ENCODE measurements at places on chromosomes 7 and 10.

DNA sequence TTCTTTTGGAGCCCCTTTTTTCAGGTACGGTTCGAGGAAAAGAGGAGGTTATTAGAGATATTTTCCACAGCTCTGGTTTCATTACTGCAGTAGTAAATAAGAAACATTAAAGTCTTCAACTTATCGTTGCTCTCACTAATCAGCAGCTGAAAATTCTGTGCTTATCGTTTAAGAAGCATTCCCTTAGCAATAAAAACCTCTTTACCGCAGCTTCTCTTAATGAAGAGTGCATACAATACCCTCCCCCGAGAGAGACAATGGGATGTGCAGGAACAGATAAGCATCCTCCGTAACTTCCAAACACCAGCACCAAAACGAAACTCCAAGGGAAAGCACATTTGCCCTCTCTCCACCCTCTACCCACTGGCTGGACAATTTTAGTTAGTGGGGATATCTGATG is 384.5 kb downstream of the NEBL start:
- DNase-seq: no peak

- no peak for DNase-seq
Observed at GRCh38 chr7:67364441-67365017, 367.9 kb downstream of the TYW1 start.

DNA sequence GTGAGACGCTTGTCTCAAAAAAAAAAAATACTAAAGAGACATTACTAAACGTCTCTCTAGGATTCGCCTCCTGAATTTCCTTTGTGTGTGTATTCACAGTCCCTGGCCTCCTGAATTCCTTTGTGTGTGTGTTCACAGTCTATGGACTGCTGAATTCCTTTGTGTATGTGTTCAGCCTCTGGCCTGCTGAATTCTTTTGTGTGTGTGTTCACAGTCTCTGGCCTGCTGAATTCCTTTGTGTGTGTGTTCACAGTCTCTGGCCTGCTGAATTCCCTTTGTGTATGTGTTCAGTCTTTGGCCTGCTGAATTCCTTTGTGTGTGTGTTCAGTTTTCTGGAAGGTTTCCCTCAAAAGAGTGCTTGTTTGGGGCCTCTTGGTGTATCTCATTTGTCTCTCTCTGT is 8.2 kb downstream of the BMS1 start:
- DNase-seq: no peak

- no peak for DNase-seq
Observed at GRCh38 chr7:75771224-75771623, 787 bp downstream of the CCL26 start.

GRCh38 chr7:44618753-44619152 is 12.3 kb downstream of the OGDH start:
- no peak for DNase-seq

- DNase-seq: no peak
Observed at GRCh38 chr10:84298057-84298456, 30.3 kb upstream of the CCSER2 start.

GRCh38 chr7:135390829-135391228 is 119.1 kb downstream of the CNOT4 start:
- DNase-seq: no peak

GRCh38 chr10:22607261-22607660 is 107.1 kb downstream of the PIP4K2A start:
- no peak for DNase-seq

GRCh38 chr10:95758351-95759025 is 2.5 kb downstream of the ENTPD1 start:
- no peak for DNase-seq

DNA sequence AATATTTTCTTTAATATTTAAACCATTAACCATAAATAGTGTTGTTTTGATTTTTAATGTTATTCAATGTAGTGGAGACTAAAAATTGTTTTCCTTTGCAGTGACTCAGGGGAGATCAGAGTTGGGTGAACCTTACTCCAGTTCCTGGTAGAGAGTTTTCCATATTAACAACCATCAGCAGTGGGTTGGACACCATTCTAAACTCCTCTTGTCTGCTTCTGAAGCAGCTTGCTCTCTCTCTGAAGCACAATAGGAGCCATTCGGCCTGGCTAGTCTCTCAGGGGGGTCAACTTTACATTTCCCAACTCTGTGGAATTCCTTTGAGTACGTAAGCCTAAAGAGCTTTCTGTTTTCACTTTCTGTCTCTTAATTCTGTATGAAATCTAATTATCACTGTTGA is 9.4 kb upstream of the NRG3 start:
- DNase-seq: no peak

- DNase-seq: no peak
Observed at GRCh38 chr10:124090601-124091209, 2.7 kb downstream of the CHST15 start.

GRCh38 chr7:15158141-15158810 is 255.7 kb upstream of the DGKB start:
- DNase-seq: no peak

DNA sequence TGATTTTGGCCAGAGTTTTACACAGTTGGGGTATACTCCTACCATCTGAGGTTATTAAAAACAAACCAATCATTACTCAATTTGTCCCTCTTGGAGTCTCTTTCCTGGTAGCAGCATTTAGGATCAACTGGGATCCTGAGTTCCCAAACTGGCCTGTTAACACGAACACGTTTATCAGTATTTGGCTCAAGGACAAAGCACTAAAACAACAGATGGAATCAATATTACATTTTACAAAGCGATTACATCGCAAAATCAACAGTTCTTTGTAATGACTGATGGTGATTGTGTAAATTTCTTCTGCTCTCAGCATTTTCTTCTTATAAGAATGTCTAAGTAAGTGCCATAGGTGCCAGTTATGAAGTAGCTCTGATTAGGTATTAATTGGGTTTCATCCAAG is 582.9 kb upstream of the ANKRD30A start:
- DNase-seq: no peak

DNA sequence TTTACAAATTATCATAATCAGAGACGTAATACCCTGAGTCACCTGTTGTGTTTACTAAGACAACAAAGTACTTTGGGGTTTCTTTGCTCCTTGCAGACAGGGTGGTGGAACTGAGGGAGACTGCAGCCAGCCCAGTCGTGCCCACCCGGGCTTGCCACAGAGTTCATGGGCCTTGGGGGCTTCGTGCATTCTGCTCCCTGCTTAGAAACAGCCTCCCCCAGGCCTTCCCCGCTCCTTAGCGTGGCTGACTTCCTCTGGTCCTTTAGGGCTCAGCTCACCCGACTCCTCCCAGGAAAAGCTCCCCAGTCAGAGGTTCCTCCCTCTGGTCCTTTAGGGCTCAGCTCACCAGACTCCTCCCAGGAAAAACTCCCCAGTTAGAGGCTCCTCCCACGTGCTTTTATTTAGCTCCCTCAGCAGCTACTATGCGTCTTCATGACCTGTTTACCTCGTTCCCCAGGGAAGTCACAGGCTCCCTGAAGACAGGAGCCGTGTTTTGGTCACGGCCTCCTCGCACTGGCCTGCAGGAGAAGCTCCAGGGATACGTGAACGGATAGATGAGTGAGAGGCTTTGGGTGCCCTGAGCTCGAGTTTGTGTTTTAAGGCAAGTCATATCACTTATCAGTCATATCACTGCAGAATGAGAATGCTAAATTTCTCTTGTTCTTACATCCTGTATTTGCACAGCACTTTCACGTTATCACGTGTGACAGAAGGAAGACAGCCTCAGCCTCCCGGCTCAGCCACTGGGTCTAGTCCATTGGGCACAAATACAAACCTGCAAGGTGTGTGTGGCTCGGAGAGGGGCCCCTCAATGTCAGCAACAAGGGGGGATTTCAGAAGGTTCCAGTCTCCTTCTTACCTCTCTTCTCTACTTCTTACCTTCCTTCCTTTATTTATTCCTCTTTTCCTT is 52.7 kb upstream of the VIPR2 start:
- no peak for DNase-seq

- DNase-seq: no peak
Observed at GRCh38 chr10:33579996-33580395, 245.5 kb upstream of the NRP1 start.

DNA sequence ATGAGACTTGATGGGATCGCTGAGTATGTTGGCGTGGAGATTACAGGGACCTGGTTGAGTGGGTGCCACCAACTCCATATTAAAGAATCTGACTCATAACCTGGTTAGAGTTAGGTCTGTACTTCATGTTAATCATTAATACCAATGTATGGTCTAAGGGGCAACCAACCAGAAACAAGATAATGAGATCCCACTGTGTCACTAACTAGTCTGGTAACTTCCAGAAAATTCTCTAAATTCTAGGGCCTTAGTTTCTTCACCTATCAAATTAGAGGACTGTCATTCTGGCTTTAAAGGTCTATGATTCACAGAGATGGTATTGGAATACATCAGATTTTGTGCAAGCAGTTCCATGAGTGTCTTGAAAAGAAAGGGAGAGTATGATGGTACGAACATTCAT is 102.2 kb downstream of the SNX10 start:
- DNase-seq: no peak

DNA sequence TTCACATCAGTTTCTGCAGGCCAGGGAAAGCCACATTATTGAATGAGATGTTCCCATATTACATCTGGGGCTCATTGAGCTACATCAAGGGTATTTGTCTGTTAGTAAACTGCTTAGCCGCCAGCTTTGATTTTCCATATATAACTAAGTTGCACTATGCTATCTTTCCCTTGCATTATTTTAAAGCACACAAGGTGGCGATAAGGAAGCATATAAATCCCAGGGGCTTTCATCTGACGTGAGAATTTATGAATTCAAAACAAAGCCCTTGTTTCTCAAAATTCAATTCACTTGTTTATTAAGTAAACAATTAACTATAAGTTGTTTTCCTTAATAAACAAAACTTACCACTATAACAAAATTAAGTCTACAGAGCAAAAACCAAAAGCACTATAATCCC is 334.1 kb upstream of the TPK1 start:
- DNase-seq: no peak

DNA sequence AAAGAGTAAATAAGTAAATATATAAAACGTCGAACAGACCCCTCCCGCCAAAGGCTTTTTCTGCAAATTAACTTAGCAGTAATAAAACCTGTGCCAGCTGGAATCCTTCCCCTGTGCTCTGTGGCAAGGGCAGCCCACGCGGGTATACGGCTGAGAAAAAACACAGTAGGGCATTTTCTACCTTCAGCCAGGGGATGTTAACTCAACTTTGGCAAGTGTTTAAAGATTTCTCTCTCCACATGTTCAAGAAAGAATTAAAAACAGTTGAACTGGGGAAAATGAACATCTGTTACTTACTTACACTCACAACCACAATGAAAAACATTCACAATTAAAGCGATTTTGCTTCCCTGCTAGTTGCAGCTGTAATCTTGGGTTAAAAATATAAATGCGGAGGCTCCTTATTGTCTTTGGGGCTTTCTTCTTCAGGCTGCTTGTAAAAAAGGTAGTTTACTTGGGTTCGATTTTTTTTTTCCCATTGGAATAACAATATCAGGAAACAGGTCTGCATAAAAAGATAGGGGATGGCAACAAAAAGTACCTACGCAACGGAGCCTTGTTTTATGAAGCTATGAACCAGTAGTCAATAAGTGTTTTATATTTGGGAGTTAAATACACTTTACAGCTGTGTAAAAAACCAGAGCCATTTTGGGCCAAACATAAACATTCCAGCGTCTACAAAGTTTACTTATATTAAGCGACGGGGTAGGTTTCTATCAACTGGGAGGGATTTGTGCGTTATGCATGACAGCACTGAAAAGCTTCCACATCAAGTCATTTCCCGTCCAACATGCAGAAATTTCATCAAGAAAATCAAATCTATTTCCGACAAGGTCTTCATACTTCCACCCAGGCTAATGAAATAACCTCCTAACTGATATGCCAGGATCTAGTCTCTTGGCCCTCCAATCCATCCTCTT is 132.7 kb downstream of the TAX1BP1 start:
- DNase-seq: no peak

- peak; percentile 34 for DNase-seq
Observed at GRCh38 chr10:60870416-60870728, 73.6 kb downstream of the RHOBTB1 start.

DNA sequence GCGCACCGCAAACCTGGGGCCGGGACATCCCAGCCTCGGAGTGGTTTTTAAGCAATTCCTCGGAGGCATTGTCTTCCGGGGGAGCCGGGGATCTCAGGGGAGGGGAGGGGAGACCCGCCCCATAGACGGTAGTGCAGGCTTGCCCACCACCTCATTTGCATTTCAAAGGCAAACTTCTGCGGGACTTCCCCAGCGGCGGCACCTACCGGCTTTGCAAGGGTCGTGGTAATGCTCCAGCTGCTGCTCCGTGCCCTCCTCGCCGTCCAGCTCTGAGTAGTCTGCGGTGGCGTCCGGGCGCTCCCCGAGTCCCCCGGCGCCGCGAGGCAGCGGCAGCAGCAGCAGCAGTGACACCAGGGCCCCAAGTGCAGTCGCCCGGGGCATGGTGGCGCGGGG is 425 bp downstream of the TLL2 start:
- DNase-seq: peak; percentile 51

DNA sequence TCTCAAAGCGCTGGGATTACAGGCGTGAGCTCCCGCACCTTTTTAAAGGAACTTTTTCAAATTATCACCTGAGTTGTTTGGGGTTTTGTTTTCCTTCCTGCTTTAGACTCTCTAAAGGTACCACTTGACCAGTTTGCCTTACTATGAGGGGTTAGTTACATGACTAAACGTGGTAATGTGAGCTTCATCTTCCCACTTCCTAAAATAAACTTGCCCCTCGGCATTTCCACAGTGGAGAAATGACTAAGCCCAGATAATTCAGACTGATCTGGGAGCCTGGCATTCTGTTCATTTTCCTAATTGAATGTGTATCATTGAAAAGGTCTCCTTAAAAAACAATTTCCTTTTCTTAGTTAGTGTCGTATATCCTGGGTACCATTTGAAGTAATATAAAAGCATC is 163.4 kb downstream of the PLXDC2 start:
- DNase-seq: no peak

GRCh38 chr10:93267521-93267920 is 193.8 kb downstream of the CYP26A1 start:
- DNase-seq: no peak

DNA sequence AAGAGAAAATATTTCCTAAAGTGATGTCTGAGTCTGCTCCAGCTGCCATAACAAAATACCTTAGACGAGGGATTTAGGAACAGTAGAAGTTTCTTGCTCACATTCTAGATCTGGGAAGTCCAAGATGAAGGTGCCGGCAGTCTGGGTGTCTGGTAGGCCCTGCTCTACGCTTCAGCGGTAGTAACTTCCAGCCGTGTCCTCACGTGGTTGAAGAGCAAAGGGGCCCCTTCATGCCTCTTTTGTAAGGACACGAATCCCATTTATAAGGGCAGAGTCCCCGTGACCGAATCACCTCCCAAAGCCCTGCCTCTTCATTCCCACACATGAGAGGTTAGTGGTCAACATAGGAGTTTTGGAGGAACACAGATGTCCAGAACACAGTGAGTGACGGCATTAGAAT is 52.2 kb upstream of the INPP5A start:
- DNase-seq: no peak

All from iPS-NIHi11 (cell line).